ENCODE measurements at places on chromosomes 3 and 15.

- DNase-seq: peak; percentile 76
Measured at GRCh38 chr3:21174461-21174860, 576.5 kb downstream of the ZNF385D start.

GRCh38 chr15:86615411-86615810, 535.7 kb downstream of the AGBL1 start:
- no peak for DNase-seq

GRCh38 chr3:147890114-147890513, 480.9 kb downstream of the ZIC1 start:
- DNase-seq: no peak

- peak; percentile 52 for DNase-seq
Measured at GRCh38 chr3:104628185-104628789, 738.4 kb upstream of the ALCAM start.

GRCh38 chr15:57992761-57993355, 72.7 kb downstream of the ALDH1A2 start:
- DNase-seq: no peak

GRCh38 chr3:67401921-67402320, 252.5 kb downstream of the SUCLG2 start:
- no peak for DNase-seq

GRCh38 chr3:37967260-37967881, 23.2 kb upstream of the VILL start:
- no peak for DNase-seq

- no peak for DNase-seq
Measured at GRCh38 chr3:58638591-58638990, 28.0 kb downstream of the FAM3D start.

DNA sequence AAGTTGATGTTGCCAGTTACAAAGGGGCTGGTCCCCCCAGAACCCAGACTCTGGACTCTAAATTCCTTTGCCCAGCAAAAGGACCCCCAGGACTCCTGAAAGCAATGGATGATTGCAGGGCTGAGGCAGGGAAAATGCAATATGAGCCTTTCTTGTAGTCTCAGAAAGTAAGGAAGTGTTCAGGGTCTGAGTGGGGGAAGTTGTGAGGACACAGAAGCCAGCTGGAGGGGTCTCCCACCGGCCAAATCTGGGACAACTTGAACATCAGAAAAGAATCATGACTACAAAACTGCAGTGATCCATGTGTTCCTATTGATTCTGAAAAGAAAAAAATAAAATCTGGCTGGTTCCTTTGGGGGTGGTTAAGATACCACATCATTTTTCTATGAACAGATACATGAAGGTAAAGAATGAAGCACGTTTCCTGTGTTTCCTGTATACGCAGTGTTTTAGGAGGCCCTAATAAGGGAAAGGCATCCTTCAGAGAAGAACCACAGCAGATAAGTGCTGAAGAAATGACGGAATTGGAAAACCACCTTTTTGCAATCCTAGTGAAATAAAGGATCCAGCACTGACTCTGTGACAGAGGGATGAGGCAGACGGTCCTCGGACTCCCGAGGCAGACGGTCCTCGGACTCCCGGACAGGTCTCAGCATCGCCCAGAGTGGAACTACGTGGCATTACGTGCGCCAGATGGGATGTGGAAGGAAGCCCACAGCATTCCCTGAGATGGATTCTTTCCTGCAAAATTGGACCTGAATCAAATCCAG, 22.2 kb upstream of the GRIP2 start:
- no peak for DNase-seq

- peak; percentile 75 for DNase-seq
Measured at GRCh38 chr3:72659596-72659995, 188.6 kb downstream of the SHQ1 start.

DNA sequence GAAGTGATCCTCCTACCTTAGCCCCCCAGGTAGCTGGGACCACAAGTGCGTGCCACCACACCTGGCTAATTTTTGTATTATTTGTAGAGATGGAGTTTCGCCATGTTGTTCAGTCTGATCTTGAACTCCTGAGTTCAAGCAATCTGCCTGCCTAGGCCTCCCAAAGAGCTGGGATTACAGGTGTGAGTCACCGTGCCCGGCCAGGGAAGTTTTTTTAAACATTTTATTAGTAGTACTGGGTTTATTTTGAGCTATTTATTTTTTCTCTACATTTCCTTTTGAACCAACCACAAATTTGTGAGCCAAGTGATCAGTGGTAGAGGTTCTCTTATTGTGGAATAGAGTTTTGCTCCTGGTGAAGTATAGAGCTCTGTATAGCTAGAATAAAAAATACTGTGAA, 33.7 kb downstream of the ARMC8 start:
- DNase-seq: no peak

GRCh38 chr3:149462051-149462450, 12.4 kb upstream of the TM4SF4 start:
- no peak for DNase-seq

DNA sequence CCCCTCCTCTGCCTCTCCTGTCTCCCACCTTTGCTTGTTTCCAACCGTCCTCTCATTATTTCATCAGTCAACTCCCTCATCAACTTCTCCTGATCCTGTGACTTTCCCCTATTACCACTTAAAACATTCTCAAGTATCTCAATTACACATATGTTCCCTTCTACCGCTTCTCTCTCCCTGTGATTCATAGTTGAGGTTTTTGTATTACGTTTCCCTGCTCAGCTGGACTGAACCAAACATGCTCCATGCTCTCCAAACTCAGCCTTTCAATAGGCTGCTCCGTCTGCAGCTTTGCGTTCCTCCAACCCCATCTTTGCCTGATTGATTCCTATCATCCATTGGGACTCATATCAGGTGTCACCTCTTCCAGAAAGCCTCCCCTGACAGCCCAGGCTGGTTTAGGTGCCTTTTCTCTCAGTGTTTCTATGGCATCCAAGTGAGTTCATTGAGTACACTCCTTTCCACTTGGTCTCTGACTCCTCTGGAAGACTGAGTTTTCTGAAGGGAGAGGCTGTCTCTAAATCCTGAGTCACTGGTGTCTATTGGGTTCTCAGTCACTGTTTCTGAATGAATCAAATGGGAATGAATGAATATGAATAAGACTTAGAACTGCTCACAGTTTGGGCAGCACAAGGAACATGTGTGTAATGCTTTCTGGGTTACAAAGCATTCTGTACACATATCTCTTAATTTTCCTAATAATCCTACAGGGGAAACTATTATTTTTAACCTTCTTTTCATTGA, 56.4 kb downstream of the PLD1 start:
- no peak for DNase-seq

DNA sequence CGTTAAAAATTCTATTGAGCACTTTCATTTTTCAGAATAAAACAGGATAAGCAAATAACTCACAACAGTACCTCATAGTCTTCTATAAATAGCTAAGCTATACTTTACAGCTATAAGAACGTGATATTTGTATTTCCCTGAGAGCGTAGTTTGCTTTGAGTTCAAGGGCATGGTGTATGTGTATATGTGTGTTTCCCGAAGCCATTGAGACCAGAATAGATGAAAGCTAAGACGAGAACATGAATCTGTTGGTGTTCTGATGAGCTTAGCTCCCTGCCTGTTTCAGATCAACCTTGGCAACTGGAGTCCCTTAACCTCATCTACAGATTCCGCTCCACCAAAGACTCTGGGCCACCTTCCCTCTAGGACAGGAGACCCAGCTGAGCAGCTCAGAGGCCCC, 59.5 kb upstream of the MCF2L2 start:
- no peak for DNase-seq

- DNase-seq: peak; percentile 30
Measured at GRCh38 chr15:79673416-79674123, 223.2 kb downstream of the MTHFS start.

- DNase-seq: no peak
Measured at GRCh38 chr3:5274091-5274490, 86.6 kb downstream of the EDEM1 start.

- DNase-seq: no peak
Measured at GRCh38 chr3:23442598-23443383, 239.7 kb downstream of the UBE2E2 start.

- no peak for DNase-seq
Measured at GRCh38 chr3:84991422-84991900, 32.7 kb downstream of the CADM2 start.

- no peak for DNase-seq
Measured at GRCh38 chr3:115208066-115208750, 61.1 kb upstream of the ZBTB20 start.

GRCh38 chr3:55641964-55642363, 154.9 kb upstream of the WNT5A start:
- DNase-seq: no peak

- DNase-seq: no peak
Measured at GRCh38 chr3:114451561-114452018, 157.8 kb downstream of the TIGIT start.

DNA sequence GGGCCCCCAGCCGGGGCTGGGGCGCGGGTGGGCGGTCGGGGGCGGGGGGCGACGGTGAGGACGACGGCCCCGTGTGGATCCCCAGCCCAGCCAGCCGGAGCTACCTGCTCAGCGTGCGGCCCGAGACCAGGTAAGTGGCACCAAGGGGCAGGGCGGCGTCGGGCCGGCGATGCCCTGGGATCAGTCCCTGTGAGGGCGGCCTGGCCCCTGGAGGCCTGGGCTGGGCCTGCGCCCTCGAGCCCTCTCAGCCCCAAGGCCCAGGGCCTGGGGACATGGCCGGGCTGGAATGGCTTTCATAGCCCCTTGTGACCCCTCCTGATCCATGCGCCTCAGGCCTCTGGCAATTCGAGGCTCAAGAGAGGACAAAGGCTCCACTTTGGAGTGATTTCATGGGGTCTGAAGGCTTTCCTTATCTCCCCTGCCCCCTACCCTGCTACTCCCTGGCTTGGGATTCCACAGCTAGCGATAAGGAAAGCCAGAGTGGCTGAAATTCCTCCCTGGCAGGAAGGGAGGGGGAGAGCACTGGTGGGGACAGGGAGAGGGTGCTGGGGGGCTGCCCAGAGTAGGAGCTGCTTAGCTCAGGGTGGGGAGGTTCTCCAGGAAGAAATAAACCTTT, 418 bp downstream of the ALPK3 start:
- DNase-seq: no peak

DNA sequence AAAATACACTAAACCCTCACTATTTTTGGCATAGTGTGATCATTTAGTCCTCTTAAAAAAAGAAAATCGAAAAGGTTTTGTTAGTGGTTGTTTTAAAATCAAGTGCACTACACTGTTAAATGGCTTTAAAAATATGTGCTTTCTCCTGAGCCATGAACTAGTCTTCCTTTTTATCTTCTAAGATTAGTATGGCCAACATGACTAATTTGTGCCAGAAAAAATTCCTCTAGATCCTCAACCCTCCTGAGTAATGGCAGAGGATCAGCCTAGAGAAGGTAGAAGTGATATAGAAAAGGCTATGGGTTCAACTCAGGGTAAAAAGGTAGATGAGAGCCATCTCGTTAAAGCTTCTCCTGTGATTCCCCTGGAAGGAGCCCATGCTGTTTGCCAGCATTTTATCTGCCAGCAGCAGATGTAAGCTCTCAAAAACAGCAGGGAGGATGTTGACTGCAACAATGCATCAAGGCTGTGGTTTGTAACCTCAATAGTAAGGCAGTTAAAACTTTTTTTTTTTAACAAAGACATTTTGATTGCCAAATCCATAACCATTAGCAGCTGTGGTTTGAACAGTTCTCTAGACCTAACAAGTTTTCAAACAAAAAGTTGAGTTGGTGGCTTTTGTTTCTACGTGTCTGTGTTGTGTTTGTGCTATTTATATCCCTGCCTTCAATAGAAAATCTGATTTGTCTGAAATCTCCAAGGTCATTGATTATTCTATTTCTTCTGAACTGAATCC, 30.2 kb upstream of the ZNF609 start:
- peak; percentile 6 for DNase-seq

DNA sequence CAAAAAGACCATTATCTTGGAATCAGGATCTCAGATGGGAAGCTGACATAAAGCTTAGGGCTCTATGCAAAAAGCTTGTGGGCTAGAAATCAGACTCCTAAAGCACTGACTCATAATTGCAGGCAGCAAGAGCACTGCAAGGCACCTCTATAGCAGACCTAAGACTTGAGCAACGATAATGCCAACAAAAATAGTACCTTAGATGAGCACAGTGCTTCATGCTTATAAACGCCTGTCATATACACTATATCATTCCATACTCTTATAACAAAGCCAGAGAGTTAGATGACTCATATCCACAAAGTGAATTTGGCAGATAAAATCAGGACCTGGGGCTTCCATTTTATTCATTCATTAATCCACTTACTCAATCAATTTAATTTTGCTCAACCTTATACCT, 560.8 kb downstream of the MCTP2 start:
- DNase-seq: no peak

GRCh38 chr15:49045751-49046219, 461 bp downstream of the SECISBP2L start:
- no peak for DNase-seq

DNA sequence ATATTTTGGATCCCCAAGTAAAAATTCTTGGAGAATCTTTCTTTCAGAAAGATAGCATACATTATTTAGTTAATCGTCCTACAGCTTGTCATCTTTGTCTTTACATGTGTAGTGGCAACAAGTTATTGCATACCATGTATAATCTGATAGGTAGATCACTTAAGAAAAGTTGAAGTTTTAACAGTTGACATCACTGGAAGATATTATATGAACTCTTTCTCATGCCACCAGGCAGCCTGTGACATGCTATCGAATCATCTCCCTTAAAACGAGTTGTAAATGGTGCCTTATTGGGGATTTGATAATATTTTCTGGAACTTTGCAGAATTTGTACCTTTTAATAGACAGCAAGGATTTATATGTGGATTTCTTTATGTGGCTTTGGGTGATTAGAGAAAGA, 8.7 kb downstream of the U2SURP start:
- no peak for DNase-seq

DNA sequence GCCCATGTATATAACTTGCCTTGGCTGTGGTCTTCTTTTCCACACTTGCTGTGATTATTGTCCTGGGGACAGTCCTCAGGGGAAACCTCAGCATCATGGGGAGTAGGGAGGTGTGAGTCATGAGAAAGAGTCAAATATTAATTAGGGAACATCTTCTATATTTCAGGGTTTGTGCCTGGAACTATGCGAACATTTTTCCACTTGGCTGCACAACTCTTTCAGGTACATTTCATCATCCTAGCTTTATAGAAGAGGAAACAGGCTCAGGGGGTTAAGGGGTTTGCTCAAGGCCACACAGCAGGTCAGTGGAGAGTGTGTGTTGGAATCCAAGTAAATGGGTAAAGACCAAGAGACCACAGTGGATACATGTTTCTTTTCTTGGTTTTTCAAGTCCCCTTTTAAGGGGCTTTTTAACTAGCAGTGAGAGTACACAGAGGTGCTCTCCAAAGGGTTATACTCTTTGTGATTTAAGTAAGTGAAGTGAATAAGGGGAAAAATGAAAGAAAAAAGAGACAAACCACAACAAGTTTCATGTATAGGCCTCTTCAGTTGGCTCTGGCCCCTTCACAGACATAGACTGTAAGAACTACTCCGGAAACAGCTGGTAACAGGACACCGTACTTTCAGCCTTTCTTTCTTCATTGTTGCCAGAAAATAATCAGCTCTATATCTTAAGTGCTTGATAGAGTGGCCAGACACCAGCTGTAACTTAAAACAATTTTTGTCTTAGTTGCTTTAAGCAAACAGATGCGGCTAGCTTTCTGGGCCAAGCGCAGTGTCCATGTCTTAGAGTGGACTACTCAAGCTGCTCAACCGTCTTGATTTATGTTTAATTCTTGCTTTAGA, 64.6 kb downstream of the EEFSEC start:
- no peak for DNase-seq
